ENCODE measurements at places on chromosomes 1 and 21.
A peak's percentile ranks its signal among the peaks of the same experiment; 100 is the strongest.

DNA sequence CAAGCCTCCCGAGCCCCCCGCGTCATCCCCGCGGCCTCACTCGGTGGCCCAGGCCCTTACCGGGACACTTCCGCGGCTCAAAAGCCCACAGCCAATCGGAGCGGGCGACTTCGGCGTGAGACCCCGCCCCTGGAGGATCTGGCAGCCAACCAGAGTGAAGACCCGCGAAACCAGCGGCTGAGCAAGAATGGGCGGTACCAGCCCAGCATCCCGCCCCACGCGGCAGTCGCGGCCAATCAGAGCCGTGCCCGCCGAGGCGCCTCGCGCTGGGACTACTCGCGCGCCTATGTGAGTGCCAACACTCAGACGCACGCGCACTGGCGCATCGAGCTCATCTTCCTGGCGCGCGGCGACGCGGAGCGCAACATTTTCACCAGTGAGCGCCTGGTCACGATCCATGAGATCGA lies 22.5 kb downstream of the DISP3 start:
- no peak for DNase-seq

DNA sequence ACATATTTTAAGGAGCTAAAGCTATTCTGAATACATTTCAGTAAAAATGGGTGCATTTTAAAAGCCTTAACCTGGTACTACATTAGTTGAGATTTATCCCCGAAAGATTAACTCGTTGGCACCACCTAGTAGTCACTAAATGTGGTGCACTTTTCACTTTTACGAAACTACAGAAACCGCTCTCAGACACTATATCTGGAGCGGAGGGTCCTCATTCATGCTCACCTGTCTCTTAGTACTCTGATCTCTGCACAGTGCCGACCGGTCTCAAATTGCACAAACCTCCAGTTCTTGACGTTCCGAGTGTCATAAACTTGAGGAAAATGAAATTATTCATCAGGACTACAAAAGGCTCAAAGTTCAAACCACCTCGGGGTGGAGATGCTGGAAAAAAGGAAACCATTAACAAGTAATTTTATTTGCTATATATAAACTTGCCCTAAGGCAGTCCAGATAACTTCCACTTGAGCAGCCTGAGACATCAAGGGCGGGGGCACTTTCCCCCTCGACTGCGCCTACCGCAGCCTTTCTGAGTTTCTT lies 722 bp downstream of the LZIC start:
- peak; percentile 66 for DNase-seq

- no peak for DNase-seq
Measured at GRCh38 chr1:227928811-227929375, 18.8 kb downstream of the WNT9A start.

DNA sequence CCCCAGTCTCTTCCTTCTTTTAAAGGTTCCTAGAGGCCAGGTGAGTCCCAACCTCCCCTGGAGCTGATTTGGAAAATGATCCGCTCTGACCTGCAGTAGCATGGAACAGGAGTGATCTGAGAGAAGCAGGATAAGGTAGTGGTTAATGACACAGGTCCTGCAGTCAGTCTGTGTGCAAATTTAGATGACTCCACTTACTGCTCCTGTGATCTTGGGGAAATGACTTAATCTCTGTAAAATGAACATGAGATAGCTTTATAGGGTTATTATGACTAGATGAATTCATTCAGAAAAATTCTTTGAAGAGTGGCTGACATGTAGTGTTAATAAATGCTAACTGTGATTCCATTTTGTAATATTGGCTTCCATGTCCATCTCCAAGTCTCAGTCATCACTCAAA lies 374.9 kb upstream of the CAMK1G start:
- no peak for DNase-seq

- DNase-seq = no peak
Measured at GRCh38 chr1:25879675-25880074, 4.2 kb upstream of the PAQR7 start.

DNA sequence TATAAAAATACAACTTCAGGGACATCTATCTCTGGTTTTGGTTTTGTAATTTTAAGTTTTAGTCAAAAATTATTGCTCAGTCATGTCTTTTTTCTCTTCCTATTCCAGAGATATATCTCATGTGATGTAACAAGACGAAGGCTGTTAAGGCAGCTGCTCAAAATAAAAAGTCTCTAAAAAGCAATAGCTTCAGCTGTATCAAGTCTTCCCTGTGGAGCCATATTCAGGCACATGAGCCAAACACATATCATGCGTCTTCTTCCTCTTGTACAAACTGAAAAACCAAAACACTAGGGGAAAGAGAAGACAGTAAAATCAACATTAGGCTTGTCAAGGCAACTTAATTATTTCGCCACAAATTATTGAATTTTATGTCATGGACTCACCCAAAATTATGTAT lies 240.7 kb downstream of the NRIP1 start:
- no peak for DNase-seq

- no peak for DNase-seq
Measured at GRCh38 chr1:78497201-78497600, 6.4 kb downstream of the PTGFR start.

DNA sequence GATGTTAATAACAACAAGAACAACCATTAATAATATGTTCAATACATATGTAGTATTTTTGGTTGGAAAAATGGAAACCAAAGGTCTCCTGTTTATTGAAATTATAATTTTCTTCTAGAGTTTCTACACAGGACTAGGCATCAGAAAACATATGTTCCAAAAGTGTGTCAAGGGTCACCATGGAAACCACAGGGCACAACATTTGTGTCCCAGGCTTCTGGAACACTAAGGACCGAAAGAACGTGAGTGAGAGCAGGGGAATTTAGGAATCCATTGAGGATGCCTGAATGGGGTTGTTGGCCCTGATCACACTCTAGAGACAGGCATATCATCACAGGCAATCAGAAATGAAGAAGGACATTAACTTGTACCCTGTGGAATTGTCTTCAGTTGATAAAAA lies 7.5 kb upstream of the CDC14A start:
- no peak for DNase-seq

- DNase-seq = peak; percentile 30
Measured at GRCh38 chr1:164707868-164708331, 148.9 kb downstream of the PBX1 start.

- no peak for DNase-seq
Measured at GRCh38 chr1:31248276-31248675, 8.6 kb upstream of the NKAIN1 start.

- no peak for DNase-seq
Measured at GRCh38 chr1:13865851-13866250, 165.9 kb downstream of the PRDM2 start.

DNA sequence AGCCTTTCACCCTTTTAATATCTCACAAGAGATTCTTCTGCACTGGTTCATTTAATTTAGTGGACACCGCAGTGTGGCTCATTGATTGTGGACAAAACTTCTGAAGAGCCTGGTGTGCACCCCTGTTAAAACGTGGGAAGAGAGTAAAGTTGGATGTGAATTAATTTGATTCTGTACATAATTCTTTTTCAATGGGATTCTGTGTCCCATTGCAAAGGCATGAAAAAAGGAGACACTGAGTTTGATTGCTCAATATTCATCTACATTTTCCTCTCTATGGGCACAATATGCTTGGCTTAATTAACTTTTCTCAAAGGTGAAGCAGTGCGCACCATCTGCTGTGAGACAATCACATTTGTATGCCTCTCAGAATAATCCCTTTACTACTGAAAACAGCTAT lies 95.1 kb downstream of the BARHL2 start:
- DNase-seq = no peak

DNA sequence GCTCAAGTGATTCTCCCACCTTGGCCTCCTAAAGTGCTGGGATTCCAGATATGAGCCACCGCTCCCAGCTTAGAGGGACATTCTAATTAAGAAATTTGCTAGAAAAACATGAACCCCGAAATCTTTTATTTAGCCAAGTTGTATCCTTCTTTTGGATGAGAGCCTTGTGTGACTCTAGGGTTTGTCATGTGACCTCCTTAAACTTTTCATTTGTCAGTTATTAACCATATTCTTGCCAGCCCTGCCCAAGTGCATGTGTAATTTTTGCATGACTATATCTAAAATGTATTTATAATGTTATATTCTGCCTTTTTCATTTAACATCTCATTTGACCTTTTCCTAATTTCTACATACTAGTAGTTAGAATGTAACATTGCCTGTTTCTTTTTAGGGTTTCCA lies 1.9 kb downstream of the UTP25 start:
- no peak for DNase-seq

DNA sequence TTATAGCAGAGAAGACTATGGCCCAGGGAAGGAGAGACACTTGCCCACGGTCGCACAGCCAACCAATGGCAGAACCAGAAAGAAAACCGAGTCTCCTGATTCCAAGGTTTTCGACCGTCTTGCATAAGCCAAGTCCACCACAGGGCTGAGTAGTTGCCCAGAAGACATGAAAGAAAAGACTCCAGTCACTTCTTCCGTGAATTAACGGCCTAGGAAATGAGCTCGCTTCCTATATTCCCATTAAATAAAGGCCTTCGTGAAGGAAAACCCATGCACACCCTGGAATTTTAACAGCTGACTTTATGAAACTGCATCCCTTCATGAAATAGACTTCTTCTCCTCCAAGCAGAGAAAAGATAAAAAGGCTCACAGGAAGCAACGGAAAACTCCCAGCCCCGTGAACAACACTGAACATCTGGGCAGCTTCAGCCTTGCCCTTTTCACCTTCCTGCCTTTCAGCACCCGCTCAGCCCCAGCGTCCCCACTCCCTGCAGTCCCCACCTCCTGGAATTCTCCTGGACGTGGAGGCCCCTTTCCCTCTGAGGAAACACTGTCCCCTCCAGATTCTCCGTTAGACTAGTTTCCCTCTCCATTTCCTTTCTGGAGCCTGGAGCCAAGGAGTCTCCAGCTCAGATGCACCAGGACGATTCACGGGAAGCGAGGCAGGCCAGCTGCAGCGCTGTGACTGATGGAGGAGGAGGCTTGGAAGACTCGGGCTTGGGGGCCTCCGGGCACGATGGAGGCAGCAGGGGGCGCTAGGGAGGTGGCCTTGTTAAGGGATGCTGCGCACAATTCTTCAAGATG lies 2.7 kb upstream of the MYOC start:
- peak; percentile 74 for DNase-seq

DNA sequence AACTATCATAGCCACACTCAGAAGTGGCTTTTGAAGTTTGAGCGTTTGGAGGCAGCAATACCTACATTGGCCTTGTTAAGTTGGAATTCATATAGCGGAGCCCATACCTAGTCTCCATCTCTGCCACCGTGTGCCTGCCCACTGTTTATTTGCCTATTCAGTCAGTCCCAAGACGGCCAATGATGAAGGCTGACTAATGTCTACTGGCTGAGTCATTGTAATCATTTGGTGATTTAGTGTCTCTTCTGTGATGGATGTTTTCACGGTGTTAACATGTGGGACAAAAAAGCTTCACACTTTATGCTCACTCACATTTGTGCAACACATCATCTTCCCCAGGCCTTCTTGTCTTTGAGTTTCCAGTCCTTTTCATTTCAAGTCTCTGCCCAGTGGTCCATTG lies 92.6 kb upstream of the PBX1 start:
- no peak for DNase-seq

- DNase-seq = no peak
Measured at GRCh38 chr1:244291236-244292201, 160.2 kb downstream of the ADSS2 start.

GRCh38 chr1:2528966-2529783 lies 888 bp downstream of the HES5 start:
- DNase-seq = peak; percentile 64

- peak; percentile 37 for DNase-seq
Measured at GRCh38 chr1:39269791-39270342, 65.4 kb downstream of the MACF1 start.

DNA sequence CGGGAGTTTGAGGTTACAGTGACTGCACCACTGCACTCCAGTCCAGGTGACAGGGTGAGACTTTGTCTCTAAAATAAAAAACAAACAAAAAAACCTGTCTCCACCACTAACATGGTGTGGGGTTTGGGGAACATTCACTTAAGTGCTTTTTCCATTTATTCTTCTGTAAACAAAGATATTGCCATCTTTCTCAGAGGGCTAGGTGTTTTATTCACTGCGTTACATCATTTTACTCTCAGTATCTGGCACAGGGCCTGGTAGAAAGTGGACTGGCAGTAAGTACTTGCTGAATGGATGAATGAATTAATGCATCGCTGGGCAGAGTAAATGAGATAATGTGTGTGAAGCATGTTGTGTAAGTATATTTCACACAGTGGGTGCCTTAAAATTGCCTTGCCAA lies 20.1 kb downstream of the KIAA0040 start:
- no peak for DNase-seq

DNA sequence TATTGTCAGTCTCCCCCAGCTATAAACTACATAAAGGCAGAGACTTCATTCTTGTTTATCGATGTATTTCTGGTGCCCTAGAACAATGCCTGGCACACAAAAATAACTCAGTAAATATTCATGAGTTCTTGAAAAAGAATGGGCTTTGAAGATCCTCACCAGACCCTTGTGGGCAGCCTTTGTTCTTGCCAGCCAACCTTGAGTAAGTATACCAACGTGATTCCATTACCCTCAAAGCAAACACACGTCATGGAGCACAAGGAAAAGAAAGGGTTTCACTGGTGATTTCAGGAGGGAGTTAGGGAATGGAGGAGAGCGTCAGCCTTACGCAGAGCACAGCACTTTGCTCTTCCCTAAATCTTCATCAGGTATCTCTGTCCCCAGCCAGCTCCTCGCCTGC lies 29.4 kb downstream of the NMNAT2 start:
- DNase-seq = no peak

GRCh38 chr1:162663086-162663485 lies 30.8 kb downstream of the DDR2 start:
- no peak for DNase-seq

DNA sequence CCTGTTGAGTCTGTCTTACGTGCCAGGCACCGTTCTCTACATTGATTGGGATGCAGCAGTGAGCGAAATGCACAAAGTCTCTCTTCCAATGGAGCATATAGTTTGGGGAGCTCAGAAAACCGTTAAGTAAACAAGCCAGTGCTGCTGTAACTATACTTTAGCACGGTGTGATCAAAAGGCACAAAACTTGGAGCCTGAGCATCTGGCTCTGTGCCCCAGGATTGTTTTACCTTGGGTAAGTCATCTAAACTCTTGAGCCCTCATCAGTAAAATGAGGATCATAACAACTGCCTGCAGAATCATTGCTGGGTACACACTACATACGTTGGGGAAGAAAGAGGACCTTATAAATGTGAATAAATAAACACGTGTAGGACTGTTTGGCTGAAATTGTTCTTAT lies 1.8 kb downstream of the HHIPL2 start:
- no peak for DNase-seq

- DNase-seq = peak; percentile 49
Measured at GRCh38 chr1:33943978-33944377, 80.1 kb downstream of the HMGB4 start.

GRCh38 chr1:212942679-212943392 lies 7.5 kb upstream of the VASH2 start:
- no peak for DNase-seq

DNA sequence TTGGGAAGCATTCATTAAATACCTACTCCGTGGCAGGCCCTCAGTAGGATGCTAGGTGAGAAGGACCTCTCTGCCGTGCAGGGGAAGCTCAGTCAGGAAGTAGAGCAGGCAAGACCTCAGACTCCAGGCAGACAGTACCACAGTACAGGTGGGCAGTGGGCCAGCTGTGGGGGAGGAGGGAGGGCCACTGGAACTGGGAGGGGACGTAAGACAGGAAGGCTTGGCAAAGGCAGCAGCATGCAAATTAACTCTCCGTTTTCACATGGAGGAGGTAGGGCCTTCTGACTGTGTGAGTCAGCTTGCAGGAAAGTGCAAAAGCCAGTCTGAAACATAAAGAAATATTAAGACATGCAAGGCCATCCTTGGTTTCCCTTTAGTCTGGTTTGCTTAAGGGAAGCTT lies 157.7 kb downstream of the TRIM33 start:
- DNase-seq = peak; percentile 64

GRCh38 chr1:93729502-93729901 lies 47.9 kb upstream of the BCAR3 start:
- no peak for DNase-seq

Data from hepatocyte (in vitro differentiated cells).